Calu3 (cell line): ENCODE measurements at places on chromosomes 13 and 19.

- no peak for DNase-seq
These were observed 34.0 kb downstream of the KLF5 start for GRCh38 chr13:73092829-73093228.

DNA sequence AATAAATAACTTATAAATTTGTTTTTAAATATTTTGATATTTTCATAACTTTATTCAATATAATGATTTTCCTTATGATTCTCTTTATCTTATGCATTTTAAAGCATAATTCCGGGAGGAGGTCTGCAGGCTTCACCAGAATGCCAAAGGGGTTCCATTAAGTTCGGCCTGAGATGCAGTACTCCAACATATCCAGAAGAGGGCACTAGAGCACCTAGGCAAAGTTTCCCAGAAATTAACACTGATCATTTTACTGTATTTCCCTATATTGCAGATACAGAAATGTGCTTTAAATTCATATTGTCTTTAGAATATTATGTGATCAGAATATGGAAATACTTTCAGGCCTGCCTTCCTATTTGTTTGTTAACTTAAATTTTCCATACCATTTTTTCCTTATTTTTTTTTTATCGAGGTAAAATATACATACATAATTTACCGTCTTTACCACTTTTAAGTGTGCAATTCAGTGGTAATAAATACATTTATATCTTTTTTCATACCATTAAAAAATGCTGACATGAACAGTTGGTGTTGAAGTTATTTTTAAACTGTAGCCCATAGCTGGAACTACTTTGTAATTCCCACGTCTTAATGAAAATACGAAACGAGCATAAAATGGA, 58.9 kb upstream of the TM9SF2 start:
- DNase-seq = no peak

DNA sequence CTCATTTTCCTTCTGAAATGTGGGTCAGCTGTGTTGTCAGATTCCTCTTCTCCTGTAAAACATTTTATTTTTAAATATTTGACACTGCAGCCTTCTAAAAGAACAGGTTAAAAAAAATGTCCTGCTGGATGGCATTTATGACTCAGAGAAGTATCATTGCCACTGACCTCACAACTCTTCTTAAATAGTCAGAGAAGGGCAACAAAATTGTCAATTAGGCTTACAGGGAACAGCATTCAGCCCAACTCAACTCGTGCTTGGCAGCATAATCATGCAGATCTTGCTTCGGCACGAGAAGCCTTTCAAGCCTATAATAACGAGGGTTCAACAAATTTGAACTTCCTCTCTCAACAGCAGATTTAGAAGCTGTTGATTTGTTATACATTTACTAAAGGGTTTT, 296.7 kb upstream of the DACH1 start:
- DNase-seq = no peak

- DNase-seq = no peak
These were observed 1070.6 kb downstream of the PCDH9 start for GRCh38 chr13:66159511-66159910.

DNA sequence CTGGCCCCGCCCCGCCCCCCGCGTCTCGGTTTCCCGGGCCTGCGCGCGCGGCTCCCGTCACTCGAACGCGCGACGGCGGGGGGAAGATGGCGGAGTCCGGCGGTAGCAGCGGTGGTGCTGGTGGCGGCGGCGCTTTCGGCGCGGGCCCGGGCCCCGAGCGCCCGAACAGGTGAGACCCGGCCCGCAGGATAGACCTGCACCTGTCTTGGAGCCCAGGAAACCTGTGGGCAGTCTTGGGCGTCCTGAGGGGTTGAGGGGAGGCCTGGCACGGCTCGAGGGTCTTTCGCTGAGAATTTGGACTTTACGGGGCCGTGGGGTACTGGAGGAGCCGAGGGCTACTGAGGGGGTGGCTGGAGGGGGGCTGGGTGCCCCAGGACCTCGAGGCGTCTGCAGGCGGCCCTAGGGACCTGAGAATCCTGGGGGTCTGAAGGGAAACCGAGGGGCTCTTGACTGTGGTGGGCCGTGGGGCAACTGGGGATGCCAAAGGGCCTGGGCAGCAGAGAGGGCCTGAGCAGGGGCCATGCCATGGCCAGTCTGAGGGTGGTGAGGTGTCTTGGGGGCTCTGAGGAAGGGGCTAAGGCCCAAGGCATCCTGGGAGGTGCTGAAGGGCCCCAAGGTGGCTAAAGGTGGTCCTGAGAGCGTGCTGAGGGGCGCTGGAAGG, at the start of gene KLHL26:
KLHL26 (plus strand) TSS at position 60 of the 661 bp plus-strand sequence; CDS start at position 87, 27 bp downstream.
- no peak for DNase-seq

DNA sequence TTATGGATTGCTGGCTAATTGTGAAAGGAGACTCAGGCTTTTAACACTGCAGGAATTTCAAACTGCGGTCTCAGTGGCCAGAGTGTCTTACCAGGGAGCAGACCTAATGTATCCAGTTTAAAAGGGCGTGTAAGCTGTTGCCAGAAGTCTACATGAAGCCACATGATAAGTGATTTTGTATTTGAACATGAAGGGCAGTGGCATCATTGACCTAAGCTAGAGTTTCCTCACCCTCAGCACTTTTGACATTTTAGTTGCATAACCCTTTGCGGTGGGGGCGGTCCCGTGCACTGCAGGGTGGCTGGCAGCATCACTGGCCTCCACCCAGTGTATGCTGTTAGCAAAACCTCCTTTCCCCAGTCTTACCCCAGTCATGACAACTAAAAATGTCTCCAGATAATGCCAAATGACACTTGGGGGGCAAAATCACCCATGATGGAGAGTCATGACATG, 23.7 kb upstream of the GPR18 start:
- DNase-seq = no peak
